Adrenal gland (tissue), 19 donors: ENCODE measurements at places on chromosomes 16 and 17.
A peak's percentile ranks its signal among the peaks of the same experiment; 100 is the strongest.

DNA sequence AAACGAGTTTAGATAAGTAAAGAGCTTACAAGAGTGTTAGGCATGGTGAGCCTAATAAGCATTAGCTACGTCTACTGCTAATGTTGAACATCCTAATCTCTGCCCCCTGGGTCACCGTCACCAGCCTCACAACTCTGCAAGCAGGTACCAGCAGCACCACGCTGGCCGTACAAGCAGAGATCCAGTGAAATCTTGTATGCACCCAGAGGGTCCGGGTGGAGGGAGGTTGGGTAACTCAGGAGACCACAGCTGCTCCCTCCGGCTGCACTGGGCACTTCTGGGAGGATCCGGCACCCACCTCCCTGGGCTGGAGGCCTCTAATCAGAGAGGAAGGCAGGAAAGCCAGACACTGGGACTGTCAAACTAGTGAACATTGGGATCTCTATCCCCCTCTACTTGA is 8.4 kb upstream of the OR1F1 start:
- no peak for DNase-seq

DNA sequence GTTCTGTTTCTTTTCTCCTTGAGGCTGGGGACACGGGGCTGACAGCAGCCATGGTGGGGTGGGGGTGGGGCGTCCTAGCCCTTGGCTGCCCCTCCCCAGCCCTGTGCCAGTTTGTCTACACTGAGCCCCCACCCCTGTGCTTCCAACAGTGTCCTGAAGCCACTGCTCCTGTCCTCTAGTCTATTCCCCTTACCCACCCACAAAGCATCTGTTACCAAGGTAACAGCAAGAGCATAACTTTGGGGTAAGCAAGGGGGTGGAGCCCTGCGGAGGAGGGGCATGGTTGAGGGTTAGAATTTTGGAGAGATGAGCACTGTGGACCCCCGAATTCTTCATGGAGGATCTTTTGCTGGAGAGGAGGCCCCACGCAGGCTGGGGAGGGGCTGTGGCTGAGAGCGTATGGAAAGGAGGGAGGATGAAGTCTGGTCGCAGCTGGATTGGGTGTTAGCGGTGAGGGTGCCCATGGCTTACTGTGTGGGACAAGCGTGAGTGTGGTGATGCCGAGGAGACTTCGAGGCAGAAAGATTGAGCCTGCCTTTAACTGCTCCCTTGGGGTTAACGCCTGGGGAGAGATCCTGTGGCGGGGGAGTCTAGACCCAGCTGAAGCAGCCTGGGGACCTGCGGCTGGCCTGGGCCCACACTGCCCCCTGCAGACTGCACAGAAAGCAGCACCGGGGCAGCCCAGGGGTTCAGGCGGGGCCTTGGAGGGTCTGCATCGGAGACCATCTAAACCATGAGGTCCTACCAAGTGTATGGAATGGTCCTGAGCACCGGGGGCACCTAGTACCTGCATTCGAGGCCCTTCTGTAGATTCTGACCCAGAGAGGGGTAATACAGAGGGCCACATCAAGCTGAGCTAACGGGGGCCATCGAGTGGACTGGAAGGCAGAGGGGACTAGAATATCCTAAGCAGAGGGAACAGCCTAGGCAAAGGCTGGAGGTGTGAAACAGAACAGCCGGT is 6.1 kb upstream of the STAC2 start:
- DNase-seq: no peak

- DNase-seq: no peak
These were observed 125.5 kb upstream of the HSBP1 start for GRCh38 chr16:83682116-83682867.

- DNase-seq: no peak
These were observed 119.2 kb downstream of the RPTOR start for GRCh38 chr17:80663781-80664206.

GRCh38 chr17:14197586-14197985 is 39.1 kb downstream of the CDRT15 start:
- no peak for DNase-seq

- DNase-seq: no peak
These were observed 932 bp downstream of the ZNF267 start for GRCh38 chr16:31874366-31875111.

GRCh38 chr17:62913991-62914570 is 52.0 kb upstream of the TANC2 start:
- no peak for DNase-seq

DNA sequence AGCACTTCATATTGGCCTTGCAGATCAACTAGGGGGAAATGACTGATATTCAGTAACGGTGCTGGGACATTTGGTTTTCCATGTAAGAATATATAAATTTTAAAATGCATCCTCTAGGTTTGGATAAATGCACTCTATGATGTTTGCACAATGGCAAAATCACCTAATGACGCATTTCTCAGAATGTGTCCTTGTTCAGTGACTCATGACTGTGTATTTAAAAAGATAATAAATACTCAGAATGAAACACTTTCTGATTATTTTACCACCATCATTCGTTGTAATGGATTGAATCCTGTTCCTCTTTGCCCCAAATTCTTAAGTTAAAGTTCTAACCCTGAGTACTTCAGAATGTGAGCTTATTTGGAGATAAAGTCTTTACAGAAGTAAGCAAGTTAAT is 17.2 kb upstream of the ADGRG1 start:
- no peak for DNase-seq

GRCh38 chr17:70896843-70897242 is 727.5 kb downstream of the KCNJ2 start:
- no peak for DNase-seq

- no peak for DNase-seq
These were observed 35.6 kb upstream of the MNT start for GRCh38 chr17:2436316-2436905.

DNA sequence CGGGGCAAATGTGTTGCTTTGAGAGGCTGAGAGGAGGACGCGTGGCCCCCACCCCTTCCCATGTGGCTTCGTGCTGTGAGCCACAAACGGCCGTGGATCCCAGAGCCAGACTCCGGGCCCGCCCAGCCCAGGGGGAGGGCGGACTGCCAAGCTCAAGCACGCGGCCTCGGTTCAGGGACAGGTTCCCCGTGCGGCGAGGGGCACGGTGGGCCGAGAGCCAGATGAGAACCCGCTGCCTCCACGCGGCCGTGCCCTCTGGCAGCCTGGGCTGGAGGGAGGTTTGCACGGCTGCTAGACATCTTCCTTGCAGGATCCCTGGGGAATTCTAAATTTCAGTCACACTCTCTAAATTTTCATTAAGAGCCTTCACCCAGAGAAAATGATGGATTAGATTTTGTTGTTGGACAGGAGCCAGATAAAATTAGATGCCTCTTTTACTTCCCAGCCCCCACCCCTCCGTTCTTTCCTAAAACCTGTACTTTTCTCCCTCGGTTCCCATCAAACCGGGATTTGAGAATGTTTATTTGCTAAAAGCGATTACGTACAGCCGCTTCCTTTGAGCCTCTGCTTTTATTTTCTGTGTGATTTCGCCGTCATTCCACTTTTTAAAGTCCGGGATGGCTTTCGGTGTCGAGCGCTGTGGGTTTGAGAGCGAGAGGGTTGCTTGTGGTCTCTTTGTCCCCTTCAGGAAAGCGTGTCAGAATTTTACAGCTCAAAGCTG is 25.0 kb upstream of the GNG13 start:
- peak; percentile 81 for DNase-seq

DNA sequence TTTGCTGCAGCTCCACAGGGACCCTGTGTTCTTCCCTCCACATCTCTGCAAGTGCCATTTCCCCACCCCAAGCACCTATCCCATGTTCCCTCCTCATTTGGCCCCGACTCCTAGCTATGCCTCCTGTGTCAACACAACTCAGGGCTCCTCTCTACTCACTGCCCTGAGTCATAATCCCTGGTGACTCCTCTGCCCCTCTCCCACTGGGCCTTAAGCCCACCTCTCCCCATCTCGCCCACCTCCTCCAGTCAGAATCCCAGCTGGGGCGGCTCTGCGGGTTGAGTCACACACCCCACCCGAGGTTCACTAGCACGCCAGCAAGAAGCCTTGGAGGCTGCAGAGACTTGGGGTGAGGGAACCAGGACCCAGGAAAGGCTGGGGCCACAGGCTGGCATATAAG is 346.2 kb downstream of the FOXL1 start:
- no peak for DNase-seq

DNA sequence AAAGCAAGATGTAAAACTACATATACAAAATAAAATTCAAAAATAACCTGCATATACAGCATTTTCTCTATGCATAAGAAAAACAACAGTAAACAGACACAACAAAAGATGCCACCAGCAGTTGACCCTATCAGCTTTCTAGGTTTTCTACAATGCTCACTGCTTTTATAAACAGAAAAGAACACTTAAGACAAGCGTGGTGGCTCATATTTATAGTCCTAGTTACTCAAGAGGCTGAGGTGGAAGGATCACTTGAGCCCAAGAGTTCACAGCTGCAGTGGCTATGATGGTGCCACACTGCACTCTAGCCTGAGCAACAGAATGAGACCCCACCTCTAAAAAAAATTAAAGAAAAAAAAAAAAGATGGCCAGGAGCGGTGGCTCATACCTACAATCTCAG is 46.5 kb upstream of the ATP2A3 start:
- no peak for DNase-seq

- DNase-seq: peak; percentile 85
These were observed 30.2 kb downstream of the TPSG1 start for GRCh38 chr16:1194665-1195392.

DNA sequence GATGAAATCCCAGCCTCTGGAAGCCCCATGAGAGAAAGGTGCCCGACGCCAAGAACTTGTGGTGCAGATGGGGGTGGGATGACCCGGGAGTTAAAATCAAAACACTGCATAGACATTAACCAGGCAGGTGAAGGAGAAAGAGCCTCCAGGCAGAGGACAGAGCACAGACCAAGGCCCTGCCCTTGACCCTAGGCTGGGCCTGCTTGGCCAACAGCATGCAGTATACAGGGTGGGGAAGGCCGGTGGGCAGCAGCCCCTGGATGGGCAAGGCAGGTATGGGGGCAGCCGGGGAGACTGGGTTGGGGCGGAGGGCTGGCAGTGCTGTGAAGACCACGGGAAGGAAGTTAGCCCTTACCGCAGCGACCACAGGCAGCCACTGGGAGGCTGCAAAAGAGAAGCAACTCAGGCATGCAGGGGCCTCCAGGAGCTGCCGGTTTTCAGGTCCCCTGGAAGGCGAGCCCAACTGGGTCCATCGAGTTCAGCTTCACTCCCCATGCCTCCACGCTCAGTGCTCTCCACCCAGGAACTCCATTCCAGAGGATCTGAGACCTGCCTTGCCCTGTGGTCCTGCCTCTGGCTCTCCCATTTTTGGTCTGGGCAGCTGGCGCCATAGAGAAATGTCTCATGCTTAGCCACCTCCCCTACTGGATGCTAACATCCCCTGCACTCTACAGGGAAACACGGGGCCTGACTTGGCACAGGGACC is 81.2 kb downstream of the C16orf95 start:
- DNase-seq: no peak

DNA sequence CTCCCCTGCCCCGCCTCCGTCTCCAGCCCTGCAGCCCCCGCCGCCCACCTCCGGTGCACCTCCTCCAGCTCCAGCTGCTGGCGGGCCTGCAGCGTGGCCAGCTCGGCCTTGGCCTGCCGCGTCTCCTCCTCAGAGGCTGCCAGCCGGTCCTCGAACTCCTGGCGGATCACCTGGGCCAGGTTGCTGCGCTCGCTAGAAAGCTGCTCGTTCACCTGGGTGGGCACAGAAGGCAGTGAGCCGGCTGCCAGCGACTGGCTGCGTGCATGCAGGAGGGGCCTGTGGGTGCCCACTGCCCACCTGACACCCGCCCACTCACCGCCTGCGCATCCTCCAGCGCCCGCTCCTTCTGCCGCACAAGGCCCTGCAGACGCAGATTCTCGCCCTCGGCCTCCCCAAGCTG is 24.6 kb upstream of the AATK start:
- no peak for DNase-seq

- DNase-seq: no peak
These were observed 50.9 kb upstream of the GSE1 start for GRCh38 chr16:85562093-85562786.

- DNase-seq: no peak
These were observed 218.6 kb upstream of the CDH8 start for GRCh38 chr16:62254847-62255246.

- no peak for DNase-seq
These were observed 30.5 kb downstream of the ADCY7 start for GRCh38 chr16:50296807-50297206.

GRCh38 chr16:85028685-85029407 is 1.3 kb downstream of the KIAA0513 start:
- DNase-seq: peak; percentile 71

- no peak for DNase-seq
These were observed 88.9 kb upstream of the HLF start for GRCh38 chr17:55175788-55176427.

DNA sequence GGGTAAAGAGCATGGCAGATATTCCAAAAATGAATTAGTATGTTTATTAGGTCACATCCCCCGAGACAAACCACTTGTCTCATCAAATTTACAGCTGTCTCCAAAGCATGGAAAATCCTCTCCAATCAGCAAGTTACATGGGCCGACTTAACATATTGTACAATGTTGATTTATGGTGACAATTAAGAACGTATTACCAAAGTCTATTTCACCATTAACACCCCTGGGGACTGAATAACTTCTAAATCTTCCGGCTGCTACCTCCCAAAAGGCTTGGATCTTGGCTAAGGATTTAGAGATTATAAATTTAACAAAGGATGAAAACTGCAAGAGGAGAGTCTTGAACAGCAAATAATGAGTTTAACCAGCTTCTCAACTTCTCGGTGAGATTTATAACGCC is 311.9 kb downstream of the NPIPA8 start:
- no peak for DNase-seq

DNA sequence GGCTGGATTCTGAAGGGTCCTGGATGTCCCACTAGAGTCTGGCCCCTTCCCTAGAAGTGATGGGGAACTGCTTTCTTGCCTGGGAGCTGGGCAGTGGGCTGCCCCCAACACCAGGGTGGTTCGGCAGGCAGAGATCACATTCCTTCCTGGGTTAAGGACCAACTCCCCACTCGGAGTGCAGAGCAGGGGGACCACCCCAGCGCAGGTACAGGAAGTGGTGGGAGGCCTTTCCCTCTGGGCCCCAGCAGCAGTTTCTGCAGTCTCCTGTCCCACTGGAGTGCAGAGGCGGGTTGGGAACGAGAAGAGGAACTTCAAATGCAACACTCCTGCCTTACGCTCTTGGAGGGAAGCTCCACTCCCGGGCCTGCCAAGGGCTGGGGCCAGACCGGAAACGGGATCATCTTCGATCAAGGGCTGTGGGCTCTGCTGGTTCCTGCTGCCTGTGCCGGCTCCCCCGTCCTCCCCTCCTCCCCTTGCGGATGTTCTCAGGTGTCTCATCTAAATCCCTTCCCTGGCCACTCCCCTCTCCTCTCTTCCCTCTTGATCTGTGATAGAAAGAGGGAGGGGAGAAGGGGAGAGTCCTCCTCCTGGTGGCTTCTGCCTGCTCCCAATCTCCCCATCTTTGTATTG is 9.0 kb upstream of the NGFR start:
- DNase-seq: no peak

DNA sequence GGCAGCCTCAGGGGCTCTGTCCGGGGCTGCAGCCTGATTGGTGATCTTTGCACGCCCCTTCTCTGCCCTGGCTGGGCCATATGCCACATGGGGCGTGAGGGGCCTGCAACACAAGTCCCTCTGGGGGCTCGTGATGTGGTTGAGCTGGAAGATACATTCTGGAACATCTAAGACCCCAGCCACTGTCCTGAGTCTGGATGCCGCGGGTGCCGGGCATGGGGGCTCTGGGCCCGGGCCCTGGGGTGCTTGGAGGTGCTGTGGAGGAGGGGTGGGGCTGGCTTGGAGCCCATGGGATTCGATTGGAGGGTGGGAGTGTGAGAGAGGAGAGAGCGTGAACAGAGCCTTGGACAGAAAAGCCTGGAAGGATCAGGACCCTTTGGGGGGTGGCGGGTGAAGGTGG is 39.4 kb downstream of the JPH3 start:
- no peak for DNase-seq

GRCh38 chr16:3618769-3619141 is 7.3 kb upstream of the SLX4 start:
- DNase-seq: peak; percentile 74
